ENCODE measurements at places on chromosomes 6 and 20. TPM values are rescaled to one million over a fixed set of nuclear protein-coding genes. Genes with fewer than 3 reads are reported as not detected.

TAF11 gene
- 22.4 TPM for total RNA-seq

GATA5 gene
- not detected for total RNA-seq

OR2J3 gene
- total RNA-seq: not detected

MAS1 gene
- not detected for total RNA-seq

OVOL2 gene
- total RNA-seq: 17.7 TPM

Data from placental epithelial cell (primary cell).